ENCODE measurements at places on chromosomes 4 and X.

- no peak for DNase-seq
These were observed 336.4 kb upstream of the RASGEF1B start for GRCh38 chr4:81808011-81808672.

DNA sequence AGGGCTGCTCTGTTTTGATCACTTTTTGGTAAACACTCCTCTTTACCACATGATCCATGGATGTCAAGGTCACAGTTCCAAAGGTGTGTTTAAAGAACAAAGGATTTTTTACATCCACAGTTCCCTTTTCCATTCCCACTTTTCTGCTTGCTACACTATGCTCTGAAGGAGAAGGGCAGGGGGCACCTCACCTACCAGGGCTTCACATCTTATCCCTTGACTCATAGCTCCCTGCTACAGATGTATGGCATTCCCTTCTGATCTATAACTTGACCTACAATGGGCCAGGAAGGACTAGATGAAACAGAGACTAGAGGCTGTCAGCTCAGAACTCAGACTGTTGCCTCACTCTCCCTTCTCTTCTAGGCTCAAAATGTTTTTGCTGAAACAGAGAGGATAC, 233.1 kb upstream of the RPS6KA3 start:
- no peak for DNase-seq

DNA sequence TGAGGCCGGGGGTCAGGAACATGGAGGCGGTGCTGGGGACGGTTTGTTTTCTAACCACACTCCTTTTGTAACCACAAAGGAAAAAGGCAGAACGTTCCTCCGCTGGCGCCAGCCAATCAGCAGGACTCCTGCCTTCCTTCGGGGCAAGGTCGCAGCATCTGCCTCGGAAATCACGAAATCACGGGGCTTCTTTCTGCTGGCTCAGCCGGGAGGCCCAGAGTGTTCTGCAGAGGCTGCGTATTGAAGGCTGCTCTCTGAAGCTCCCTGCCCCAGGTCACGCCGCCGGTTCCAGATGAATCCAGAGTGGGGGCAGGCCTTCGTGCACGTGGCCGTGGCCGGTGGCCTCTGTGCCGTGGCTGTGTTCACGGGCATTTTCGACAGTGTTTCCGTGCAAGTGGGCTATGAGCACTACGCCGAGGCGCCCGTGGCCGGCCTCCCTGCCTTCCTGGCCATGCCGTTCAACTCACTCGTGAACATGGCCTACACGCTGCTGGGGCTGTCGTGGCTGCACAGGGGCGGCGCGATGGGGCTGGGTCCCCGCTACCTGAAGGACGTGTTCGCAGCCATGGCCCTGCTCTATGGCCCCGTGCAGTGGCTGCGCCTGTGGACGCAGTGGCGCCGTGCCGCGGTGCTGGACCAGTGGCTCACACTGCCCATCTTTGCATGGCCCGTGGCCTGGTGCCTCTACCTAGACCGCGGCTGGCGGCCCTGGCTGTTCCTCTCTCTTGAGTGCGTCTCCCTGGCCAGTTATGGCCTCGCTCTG, 9.4 kb downstream of the TMEM187 start:
- no peak for DNase-seq

DNA sequence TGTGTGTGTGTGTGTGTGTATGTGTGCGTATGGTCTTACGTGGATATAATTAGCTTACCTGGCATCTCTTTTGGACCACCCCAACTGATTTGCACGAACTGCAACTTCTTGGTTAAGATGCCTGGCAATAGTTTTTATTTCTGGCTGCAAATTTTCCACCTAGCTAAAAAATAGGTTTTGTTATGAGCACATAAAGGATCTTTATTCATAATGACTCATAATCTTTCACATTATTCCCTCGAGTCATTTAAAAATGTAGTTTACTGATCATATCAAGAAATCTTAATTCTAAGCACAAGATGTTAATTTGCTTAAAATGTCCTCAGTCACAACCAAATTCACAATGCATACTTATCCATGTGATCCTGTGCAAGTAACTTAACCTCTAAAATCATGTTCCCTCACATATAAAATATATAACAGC, 1.5 kb downstream of the COX18 start:
- DNase-seq: no peak

DNA sequence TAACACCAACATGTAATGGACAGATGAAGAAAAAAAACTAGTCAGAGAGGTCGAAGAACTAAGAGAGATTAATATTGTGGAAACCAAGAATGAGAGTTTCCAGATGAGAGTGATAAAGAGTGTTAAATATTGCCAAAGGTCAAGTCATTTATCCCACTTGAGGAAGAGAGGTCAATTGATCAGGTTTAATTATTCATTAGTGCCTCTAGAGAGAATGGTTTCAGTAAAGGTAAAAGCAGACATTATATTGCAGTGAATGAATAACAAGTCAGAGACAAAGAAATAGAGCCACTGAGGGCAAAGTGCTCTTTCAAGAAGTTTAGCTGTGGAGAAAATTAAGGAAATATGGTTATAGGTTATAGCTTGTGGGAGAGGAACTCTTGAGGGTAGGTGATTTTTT, 263.1 kb downstream of the GUCY2F start:
- DNase-seq: no peak

DNA sequence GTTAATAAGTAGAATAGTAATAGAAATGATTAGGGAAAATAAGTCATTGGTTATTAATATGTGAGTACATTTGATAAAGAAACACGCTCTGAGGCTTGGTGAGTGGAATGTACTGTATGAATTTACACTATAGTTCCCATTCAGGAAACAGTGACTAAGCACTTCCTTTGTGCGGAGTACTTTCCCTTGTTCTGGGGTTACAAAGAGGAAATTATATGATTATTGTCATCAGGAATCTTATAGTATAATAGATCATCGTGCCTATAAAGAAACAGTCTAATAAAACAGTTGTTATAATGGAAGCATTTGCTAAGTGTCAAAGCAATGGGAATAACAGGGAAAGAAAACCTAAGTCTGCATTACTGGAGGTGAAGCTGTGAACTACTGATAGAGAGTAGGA, 138.0 kb downstream of the RPA4 start:
- DNase-seq: no peak

DNA sequence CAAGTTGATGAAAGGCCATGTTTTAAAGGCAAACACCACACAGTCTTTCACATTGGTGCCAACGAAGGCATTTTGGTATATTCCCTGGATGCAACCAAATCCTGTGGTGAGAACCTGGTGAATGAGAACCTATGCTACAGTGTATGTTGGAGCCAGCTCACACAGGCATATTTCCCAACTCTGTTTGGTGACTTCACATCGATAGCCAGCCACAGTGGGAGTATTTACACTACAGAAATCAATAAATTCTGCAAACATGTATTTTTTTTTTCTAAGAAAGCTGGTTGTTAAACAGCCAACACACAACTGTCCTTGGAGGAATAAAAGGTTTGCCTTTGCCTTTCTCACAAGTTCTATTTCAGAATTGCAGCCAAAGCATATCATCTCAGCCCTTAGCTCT, 691.0 kb downstream of the GRID2 start:
- no peak for DNase-seq

GRCh38 chrX:72466493-72466892, 106.2 kb downstream of the HDAC8 start:
- DNase-seq: no peak

DNA sequence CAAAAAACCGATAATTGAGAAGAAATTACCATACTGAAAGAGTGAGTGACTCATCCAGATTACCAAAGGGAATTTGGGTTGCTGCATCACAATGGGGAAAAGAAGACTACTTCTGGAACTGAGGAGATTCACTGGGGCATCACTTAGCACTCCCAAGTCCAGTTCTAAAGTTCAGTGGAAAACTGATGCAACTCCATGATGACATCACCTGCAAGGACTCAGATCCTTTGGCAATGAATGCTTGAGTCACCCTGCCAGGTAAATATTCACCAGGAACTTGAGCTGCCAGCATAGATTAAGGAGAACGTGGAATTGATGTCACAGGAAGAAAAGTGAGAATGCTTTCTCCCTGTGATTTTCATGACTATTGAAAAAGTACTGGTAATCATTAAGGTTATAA, 32.0 kb upstream of the SMIM10L2A start:
- no peak for DNase-seq

DNA sequence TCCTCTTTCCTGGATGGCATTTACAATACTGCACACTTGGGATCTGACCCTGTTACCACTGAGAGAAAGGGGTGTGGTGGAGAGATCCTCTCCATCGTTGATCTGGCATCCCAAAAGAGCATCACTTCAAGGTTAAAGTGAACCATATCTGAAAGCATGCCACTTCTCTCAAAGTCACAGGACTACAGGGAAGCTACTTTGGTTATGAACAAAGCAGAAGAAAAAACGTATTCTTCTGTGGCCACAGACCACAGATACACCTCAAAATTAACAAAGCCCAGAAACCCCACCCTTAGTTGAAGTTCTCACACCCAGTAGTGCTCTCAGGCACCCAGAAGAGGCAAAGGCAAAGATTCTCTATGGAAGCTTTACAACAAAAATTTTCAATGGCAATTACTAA, 108.3 kb downstream of the JADE1 start:
- no peak for DNase-seq

- no peak for DNase-seq
These were observed 411.5 kb upstream of the FTHL17 start for GRCh38 chrX:31483336-31483735.

DNA sequence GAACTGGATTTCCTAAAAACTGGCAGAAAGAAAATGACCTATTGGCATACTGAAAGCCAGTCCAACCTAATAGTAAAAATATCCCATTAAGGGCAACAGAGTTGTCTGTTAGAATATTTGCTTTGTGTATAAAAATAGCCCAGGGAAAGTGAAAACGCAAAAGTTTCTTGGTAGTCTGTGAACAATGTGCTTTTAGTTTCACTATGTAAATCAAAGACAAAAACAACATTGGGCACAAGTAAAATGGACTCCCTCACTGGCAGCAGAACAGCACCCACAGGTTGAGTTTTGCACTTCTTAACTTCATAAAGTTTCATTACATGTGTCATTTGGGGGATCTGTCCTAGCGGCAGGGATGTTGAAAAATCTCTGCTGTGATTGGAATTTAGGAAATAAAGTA, 4.3 kb upstream of the FGG start:
- no peak for DNase-seq

GRCh38 chrX:12245650-12246645, 107.7 kb downstream of the FRMPD4 start:
- DNase-seq: no peak

- no peak for DNase-seq
These were observed 221.3 kb downstream of the GPAT3 start for GRCh38 chr4:83757121-83757621.

GRCh38 chr4:178165951-178166308, 723.7 kb upstream of the AGA start:
- DNase-seq: no peak

DNA sequence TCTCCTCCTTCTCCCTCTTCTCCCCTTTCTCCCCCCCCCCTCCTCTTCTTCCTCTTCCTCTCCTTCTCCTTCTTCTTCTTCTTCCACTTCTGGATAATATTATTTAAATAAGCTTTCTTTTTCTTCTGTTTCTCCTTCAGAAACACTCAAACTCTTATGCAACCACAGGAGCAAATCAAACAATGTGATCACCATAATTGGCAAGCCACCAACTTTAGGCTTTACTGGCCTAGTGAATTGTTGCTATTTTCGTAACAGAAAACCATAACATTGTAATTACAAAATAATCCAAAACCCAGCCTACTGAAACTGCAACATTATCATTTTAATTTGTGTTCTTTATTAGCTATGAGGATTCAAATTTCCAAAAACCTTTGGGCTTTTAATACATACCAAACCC, 14.3 kb downstream of the DCAF8L1 start:
- no peak for DNase-seq

DNA sequence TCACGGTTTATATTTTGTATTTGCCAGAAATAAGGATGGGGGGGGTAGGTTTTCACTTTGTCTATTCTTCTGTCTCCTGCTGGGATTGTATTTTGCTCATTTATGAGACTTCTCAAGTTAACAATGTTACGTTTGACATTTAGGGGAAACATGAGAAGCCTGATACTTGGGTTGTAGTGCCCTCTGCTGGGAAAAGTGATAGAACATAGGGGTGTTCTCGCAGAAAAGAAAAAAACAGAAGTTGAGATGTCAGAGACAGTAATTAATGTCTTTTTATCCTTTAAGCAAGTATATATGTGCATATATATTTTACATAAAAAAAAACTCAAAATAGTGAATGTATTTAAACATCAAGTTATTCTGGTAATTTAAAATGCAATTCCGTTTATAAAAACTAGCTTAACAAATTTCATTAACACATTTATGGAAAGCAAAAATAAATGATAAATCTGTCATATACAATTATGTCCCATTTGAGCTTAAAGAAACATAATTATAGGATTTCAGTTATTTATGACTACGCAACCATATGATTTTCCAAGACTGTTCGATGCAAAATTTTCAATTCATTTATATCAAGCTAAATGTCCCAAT, 46.0 kb upstream of the TMPRSS11F start:
- no peak for DNase-seq

DNA sequence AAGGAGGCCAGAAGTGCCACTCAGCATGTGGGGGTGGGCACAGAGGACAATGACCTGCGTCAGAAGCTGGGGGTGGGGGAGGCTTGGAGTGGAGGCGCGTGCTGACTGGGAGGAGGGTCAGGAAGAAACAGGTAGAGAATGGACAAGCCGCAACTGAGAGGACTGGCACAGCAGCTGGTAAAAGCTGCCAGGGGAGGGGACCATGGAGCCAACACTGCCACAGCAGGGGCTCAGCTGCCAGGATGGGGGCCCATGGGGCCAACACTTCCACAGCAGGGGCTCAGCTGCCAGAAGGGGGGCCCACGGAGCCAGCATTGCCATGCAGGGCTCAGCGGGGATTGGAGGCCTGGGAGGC, 19.1 kb downstream of the RNF212 start:
- no peak for DNase-seq

GRCh38 chrX:41538707-41539106, 91.6 kb downstream of the NYX start:
- no peak for DNase-seq

- DNase-seq: no peak
These were observed 146.6 kb downstream of the PPA2 start for GRCh38 chr4:105327222-105327621.

DNA sequence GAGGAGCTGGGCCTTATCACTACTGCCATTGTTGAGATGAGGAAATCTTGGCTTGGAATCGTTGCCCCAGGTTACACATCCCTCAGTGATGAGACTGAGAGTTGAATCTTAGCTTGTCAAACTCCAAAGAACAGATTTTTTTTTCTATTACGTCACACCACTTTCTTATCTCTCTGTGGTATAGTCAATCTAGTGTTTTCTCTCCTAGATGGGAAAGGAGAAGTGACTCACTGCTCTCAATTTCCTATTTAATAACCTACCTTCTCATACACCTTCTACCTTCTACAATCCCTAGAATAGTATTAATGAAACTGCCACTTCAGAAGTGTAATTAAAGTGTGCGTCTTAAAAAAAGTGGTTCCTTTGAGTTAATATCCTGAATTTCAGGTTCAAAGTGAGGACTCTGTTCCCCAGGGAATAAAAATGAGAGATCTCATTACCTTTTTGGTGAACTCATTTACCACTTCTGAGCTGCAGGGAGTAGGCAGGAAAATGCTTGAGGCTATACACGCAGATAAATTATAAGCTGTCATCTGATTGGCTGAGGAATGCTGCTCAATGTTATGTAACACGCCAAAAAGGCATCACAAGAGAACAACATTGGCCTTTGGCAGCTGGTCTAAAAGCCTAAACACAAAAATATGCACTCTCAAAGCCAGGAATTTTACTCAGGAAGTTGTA, 59.3 kb downstream of the MAD2L1 start:
- DNase-seq: no peak
